HT1080 (cell line): ENCODE measurements at places on chromosomes 7 and 10. TPM values are rescaled to one million over a fixed set of nuclear protein-coding genes. Genes with fewer than 3 reads are reported as not detected.

DNA sequence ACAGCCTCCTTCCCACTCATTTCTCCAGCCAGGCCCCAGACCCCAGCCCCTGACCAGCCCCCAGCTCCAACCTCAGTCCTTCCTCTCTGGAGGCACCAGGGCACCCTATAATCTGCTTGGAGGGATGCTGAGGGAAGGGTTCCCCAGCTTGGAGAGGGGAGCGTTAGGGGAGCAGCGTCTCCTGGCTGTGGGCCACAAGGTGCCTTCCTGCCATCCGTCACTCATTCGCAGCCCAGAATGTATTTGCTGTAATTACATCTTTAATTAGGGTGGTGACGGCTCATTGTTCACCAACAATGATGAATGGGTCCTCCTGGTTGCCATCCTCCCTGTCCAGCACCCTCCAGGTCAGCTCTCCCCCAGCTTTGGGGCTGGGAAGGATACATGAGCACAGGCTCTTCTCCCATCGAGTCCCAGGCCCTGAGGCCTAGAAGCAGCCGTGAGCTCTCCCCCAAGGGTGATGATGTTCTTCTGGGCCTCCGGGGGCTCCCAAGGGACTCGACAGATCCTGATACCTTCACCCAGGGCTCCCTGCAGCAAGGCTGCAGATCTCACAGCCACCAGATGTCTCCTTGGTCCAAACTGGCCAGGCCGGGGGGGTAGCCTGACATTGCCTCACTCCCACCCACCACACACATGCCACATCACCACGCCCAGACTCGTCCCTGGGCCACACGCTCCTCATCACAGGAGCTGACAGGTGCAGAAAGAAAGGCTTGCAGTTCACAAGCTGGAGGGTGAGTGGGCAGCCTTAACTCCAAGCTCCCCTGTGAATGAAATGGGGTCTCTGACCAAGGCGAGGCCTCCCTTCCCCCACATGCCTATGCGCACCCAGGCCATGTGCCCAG is 26.8 kb downstream of the POLL start:
- no peak for DNase-seq

DNA sequence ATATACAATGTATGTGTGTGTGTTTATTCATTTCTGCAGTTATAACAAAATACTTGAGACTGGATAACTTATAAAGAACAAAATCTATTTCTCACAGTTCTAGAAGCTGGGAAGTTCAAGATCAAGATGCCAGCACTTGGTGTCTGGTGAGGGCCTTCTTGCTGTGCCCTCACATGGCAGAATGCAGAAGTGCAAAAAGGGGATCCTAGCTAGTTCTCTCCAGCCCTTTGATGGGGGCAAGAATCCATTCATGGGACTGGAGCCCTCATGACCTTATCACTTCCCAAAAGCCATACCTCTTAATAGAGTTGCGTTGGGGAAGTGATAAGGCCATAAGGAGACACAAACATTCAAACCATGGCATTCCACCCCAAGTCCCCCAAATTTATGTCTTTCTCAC is 8.4 kb downstream of the GRB10 start:
- DNase-seq = no peak

- no peak for DNase-seq
Measured at GRCh38 chr10:129741978-129742741, 221.9 kb downstream of the EBF3 start.

DNA sequence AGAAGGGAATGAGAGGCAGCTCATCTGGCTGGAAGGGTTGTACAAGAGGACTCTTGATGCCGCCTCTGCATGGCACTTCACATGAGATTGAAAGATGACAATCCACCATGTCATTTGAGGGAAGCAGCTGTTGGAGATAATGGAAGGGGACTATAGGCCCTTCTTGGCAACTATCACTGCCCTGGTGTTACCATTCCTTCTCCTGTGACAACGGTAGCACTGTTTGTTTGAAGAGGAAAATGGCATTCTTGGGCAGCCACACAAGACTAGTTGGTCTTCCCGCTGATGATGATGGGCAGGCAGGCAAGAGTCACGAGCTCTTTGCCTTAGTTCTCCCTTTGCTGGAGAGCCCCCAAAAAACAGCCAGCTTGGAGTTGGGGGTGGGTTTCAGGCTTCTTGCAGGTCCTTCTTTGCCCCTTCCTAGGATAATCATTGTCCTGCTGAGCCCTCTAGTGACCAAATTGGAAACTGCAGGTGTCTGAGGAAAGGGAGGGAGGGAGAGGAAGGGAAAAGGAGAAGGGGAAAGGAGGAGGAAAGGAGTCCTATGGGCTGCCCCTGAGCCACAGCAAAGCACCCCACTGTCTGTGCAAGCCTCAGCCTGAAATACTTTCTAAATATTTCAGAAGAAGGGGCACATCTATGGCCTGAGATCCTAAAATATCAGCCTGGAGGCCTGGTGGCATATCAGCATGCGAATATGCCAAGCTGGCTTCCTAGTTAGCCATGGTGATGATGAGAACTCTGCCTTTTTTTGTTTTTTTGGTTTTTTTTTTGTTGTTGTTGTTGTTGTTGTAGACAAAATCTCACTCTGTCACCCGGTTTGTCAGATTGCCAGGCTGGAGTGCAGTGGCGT is 165.6 kb upstream of the KMT2E start:
- DNase-seq = peak; percentile 36

DNA sequence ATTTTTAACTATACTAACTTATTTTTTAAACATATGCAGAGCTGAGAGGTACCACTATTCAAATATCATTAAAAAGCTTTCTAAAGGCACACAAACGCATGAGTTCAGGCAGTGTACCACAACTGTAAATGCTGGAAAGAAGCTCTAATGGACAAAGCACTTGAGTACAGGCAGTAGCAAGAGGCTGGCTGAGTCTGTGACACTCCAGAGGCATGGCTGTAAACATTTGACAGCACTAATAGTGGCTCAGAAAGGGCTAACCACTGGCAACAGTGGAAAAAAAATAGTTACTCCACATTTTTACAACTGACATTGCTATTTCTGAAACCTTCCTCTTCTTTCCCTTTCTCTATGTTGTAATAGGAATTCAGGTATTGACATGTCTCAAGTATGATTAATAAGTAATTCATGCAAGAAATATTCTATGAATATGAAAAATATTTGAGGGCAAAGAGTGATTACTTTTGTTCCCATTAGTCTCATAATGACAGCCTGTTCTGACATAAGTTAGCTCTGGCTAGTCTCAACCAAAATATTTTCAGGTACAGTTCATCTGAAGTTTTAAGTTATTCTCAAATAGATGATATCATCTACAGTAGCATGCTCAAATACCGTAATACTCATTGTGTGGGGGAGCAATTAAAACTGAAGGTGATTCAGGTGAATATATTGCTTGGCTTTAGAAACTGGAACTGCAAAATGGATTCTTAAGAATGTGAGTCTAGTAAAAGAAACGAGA is 324.0 kb upstream of the POT1 start:
- DNase-seq = no peak

DNA sequence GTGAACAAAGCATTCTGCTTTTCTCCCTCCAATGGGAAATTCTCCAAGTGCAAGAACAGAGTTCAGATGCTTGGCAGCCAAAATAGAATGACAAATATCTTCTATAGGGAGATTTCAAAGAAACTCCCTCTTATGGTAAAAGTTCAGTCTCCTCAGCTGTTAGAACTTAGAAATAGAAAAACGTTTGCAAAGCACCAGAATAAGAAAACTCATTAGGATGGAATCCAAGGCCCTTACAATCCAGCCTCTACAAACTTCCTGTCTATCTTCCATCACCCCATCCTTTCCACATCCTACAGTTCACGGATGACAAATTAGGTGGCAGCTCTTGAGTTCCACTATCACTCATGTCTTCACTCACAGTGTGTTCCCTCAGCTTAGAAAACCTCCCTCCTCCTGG is 25.7 kb downstream of the FAM13C start:
- DNase-seq = peak; percentile 54

DNA sequence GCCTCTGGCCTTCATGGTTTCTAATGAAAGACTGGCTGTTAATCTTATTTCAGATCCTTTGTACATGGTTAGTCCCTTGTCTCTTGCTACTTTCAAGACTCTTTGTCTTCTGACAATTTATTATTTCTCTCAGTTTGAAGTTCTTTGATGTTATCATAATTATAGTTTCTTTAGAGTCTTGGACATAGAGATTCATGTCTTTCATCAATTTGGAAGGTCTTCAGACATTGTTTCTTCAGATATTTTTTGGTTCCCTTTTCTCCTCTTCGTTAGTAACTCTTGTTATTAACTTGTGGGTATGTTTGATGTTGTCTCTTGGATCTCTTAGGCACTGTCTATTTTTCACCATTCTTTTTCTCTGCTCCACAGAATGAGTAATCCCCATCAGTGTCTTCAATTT is 8.7 kb downstream of the ZNF37A start:
- DNase-seq = no peak

DNA sequence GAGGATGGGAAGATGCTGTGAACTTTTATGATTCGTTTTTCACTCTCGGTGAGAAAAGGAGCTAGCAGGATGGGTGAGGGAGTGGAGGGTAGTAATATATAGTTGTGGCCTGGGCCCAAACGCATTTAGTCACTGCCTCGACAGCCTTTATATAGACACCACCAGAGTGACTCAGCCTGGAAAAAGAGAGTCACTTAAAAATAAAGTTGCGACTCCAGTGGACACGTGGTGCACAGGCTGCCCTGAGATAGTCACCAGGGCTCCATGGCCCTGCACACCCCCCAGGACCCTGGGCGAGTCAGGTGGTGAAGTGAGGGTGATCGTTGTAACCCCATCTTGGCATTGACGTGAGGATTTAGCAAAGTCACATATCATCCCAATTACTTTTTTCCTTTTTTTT is 106.7 kb downstream of the CUX1 start:
- DNase-seq = peak; percentile 72

DNA sequence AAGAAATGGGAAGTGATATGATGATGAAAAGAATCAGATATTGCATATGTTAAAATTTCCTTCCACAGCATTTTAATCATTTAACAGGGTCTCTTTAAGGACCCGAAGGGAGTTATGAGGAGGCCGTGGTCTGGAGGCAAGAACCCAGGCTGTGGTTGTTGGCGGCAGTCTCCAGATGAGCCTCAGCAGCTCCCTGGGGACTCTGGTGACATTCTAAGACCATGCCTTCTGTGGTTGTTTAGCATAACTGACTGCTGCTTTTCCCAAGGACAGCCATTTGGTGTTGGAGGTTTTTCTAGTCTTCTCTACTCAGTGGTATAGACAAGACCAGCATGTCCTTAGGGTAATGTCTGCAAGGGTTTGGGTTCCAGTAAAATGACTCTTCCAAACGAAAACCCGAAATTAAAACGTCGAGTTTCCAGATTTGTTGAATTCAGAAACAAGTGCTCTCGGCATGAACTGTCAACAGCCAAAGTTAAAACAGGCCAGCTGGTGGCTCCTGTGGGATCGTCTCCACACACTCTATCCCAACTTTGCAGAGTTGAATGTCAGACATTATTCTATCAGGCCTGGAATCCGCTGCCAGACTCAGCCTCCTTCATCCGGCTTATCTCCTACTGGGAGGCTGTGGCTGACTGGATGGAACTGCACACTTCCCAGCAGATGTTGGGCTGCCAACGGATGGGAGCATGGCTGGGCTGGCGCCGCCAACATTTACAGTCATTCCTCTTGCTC is 183.1 kb downstream of the TAX1BP1 start:
- no peak for DNase-seq

GRCh38 chr10:80580638-80581468 is 43.2 kb downstream of the SH2D4B start:
- DNase-seq = no peak

DNA sequence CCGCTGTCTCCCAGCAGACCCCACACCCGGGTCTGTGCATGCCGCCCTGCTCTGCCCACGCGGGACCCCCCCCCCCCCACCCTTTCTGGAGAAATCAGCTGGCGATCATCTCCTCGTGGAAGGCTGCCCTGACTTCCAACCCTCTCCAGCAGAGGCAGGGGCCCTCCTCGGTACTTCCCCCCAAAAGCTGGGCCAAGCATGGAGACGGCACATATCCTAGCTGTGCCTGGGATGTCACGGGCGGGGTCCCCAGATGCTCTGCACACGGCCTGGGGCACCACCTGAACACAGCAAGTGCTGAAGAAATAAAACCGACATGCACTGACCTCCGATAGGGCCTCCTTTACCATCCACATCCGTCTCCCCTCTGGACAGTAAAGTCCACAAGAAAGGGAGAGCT is 96.0 kb downstream of the DIP2C start:
- DNase-seq = no peak

GRCh38 chr7:1959305-1959704 is 273.4 kb downstream of the MAD1L1 start:
- DNase-seq = no peak

- DNase-seq = no peak
Measured at GRCh38 chr7:135774284-135774683, 25.7 kb upstream of the FAM180A start.

- peak; percentile 72 for DNase-seq
Measured at GRCh38 chr10:61899069-61899531, 2.4 kb upstream of the ARID5B start.

- DNase-seq = no peak
Measured at GRCh38 chr10:48710647-48711275, 26.1 kb downstream of the WDFY4 start.

- DNase-seq = no peak
Measured at GRCh38 chr7:126659124-126659523, 593.6 kb downstream of the GRM8 start.

DNA sequence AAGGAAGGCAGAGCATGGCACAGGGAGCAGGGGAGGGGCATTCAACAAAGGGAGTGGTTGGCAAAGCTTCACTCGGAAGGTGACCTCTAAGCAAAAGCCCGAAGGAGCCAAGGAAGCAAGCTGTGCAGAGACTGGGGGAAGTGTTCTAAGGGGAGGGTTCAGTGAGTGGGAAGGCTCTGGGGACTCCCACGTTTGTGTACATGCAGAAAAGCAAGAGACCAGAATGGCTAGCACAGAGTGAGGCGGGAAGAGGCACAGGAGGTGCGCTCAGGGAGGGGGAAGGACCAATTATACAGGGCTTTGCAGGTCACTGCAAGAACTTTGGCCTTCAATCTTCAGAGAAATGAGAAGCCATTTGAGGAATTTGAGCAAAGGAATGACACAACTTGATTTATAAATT is 7.4 kb downstream of the ARHGAP21 start:
- DNase-seq = no peak

DNA sequence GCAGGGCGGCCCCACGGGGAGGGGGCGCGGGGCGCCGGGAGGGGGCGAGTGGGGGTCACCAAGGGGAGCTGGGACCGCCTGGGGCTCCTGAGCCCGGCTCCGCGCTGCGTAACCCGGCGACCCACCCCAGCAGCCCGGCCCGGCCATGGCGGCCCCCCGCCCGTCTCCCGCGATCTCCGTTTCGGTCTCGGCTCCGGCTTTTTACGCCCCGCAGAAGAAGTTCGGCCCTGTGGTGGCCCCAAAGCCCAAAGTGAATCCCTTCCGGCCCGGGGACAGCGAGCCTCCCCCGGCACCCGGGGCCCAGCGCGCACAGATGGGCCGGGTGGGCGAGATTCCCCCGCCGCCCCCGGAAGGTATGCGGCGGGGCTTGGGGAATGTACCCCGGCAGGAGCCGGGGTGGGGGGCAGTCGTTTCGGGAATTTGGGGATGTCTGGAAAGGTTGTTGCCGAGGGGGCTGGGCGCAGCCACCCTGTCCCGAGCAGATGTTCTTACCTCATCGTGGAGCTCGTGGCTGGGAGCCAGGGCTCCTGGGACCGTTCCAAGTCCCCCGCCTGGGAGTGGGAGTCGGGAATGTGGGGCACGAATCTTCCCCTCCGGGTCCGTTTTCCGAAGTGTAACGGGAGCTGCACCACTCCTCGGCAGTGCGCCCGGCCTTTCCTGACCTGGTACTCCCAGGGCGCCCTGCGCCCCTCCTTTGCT is 431 bp downstream of the ZYX start:
- DNase-seq = no peak

PBLD gene
- 2.0 and 2.3 TPM in 2 replicates for total RNA-seq

IQUB gene
- total RNA-seq = not detected in 2 replicates

FEZF1 gene
- total RNA-seq = not detected in 2 replicates

CPVL gene
- 0.50 and 0.90 TPM in 2 replicates for total RNA-seq

CDK1 gene
- 103 and 104 TPM in 2 replicates for total RNA-seq

SMO gene
- total RNA-seq = 15.8 and 16.1 TPM in 2 replicates

MAGI2 gene
- 0.39 and 0.84 TPM in 2 replicates for total RNA-seq

TAS2R4 gene
- total RNA-seq = 0.14 and 0.63 TPM in 2 replicates

OPN1SW gene
- not detected in 2 replicates for total RNA-seq
